ENCODE measurements at places on chromosomes 5 and 9. TPM values are rescaled to one million over a fixed set of nuclear protein-coding genes. Genes with fewer than 3 reads are reported as not detected.

DNA sequence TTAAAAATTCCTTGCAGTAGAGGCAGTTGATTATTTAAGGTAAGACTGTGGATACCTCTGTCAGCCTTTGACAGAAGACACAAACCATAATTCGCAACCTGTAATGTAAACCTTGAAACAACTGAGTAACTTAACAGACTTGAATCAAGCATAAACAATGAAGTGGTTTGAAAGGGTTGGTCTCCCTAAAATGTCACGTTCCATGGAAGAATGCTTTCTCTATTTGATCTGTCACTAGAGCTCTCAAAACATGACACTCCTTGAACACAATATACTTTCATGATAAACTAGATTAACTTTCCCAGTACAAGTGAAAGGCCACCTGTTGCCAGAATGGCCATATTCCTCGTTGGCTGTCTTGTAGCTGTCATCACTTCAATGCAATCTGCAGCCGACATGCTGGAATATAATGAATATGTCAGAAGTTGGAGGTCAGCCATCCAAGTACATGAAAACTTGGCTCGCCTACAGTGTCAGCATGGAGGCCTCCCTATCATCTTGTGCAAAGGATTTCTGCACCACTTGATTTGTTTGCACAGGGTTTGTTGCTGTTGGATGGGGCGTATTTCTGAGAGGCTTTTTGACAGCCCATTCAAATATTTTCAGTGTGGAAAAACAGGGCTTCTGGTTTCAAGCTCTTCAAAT, 228.0 kb downstream of the TLE4 start:
- DNase-seq = no peak
- H3K27me3 ChIP-seq = no peaks in the 10 kb centered on the region
- no peak overlapping the region for H3K4me3 ChIP-seq

GRCh38 chr5:166342402-166342801, 1949.0 kb upstream of the WWC1 start:
- no peaks in the 10 kb centered on the region for H3K27me3 ChIP-seq
- H3K4me3 ChIP-seq = no peak overlapping the region
- H3K27ac ChIP-seq = no peak overlapping the region
- H3K4me1 ChIP-seq = no peaks in the 10 kb centered on the region
- no peaks in the 10 kb centered on the region for H3K36me3 ChIP-seq
- DNase-seq = no peak

FCHO2 gene
- 30.9 TPM for total RNA-seq

PDCD1LG2 gene
- 1.0 TPM for total RNA-seq

DNA sequence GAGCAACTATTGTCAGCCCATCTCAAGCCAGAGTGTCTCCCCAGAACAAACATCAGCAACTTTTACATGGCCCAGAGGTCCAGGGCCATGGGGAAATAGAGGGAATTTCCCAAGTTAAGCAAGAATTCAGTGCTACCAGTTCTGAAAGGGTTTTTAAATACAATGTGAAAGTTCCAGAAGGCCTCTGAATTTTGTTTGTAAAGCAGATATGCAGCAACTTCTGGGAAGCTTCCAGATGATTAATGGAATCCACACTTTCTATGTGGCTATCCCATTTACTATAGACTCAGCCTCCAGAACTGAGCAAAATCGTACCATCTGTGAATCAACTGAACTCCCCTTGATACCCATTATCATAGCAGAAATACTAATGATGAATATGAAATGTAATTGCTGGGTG, 93.8 kb downstream of the FEM1C start:
- no peaks in the 10 kb centered on the region for H3K27me3 ChIP-seq
- no peaks in the 10 kb centered on the region for H3K36me3 ChIP-seq
- no peak for DNase-seq
- peak overlapping the region; percentile 67 for H3K27ac ChIP-seq
- no peak overlapping the region for H3K4me3 ChIP-seq

GGTA1 gene
- 0.94 TPM for total RNA-seq

- no peak for DNase-seq
- H3K4me3 ChIP-seq = no peak overlapping the region
- H3K4me1 ChIP-seq = no peaks in the 10 kb centered on the region
- H3K27me3 ChIP-seq = no peaks in the 10 kb centered on the region
Observed at GRCh38 chr5:55694152-55694830, 17.8 kb downstream of the SLC38A9 start.

DMGDH gene
- total RNA-seq = 0.30 TPM

- H3K4me1 ChIP-seq = no peaks in the 10 kb centered on the region
- no peaks in the 10 kb centered on the region for H3K36me3 ChIP-seq
- H3K4me3 ChIP-seq = no peak overlapping the region
- DNase-seq = no peak
- no peaks in the 10 kb centered on the region for H3K27me3 ChIP-seq
Observed at GRCh38 chr5:135429301-135430134, 17.6 kb downstream of the DCANP1 start.

NUP188 gene
- 26.8 TPM for total RNA-seq

DNA sequence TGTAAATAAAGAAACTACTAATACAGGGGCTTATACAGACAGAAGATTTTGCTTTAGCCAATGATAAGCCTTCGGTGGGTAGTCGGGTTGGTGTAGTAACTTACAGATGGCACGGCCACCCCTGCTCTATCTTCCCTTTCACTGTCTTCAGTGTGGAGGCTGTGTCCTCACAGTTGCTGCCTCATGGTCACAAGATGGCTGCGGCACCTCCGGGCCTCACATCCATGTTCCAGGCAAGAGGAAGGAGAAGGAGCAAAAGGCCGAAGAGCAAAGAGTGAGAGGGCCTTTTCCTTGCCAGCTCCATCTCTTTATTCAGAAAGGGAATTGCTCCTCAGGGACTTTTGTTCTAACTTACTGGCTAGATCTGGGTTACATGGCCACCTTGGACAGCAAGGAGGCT, 22.2 kb upstream of the IER5L start:
- H3K4me3 ChIP-seq = no peak overlapping the region
- no peak for DNase-seq
- H3K27me3 ChIP-seq = no peaks in the 10 kb centered on the region
- H3K27ac ChIP-seq = no peak overlapping the region

DNA sequence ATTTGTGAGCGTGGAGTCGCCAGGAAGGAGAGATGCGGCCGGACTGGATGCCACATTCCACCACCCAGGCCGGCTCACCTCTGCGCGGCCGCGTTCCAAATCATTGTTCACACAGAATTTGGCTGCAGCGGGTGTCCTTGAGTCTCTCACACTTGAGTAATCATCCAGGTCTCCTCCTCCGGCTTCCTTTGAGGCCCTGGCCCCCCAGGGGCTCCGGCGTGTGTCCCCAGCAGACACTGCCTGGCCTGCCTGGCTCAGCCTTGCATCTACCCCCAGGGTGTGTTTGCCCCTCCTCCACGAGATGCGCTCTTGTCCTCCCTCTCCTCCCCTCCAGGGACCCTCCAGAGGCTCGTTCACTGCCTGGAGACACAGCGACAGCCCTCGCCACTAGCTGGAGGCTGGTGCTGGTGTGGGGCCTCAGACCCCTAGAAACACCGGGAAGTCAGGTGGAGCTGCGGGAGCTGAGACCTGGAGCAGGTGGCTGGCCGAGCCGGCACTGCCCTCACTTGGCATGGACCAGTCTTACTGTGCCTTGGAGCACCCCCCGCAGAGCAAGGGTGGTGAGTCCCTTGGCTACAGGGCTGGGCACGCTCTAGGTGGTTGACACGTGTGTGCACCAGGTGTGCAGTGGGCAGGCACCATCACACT, 7.0 kb upstream of the SLC9A3 start:
- no peak overlapping the region for H3K27ac ChIP-seq
- no peak for DNase-seq
- H3K27me3 ChIP-seq = peaks cover 45% of the 10 kb centered on the region
- H3K4me3 ChIP-seq = no peak overlapping the region
- no peaks in the 10 kb centered on the region for H3K36me3 ChIP-seq

DNA sequence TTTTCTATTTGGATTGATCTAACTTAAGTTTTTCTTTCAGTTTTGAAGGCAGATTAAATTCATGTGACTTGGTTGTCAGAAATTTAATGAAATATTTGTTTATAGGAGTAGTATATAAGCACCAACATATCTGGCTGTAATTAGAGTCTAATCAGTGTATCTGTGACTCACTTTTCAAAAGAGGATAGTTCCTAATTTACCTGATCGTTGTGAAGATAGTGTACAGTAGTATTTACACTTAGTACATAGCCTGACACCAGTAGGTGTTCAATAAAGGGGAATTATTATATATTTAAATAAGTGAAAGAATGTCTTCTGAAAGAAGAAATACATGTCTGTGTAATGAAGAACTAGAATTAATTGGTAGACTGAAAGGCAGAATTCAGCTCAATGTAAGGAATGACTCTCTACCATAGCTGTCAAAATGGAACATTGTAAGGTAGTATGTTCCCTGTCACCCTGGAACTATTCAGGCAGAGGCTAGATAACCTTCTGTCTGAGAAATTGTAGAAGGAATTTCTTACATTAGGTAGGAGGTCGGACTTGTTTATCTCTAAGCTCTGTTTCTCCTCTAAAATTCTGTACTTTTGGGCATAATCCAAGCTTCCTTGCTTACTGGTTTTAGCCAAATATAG, 8.6 kb downstream of the TGFBR1 start:
- H3K27ac ChIP-seq = no peak overlapping the region
- H3K36me3 ChIP-seq = no peaks in the 10 kb centered on the region
- no peak for DNase-seq
- H3K4me1 ChIP-seq = no peaks in the 10 kb centered on the region

- H3K36me3 ChIP-seq = no peaks in the 10 kb centered on the region
- H3K4me1 ChIP-seq = no peaks in the 10 kb centered on the region
- no peak overlapping the region for H3K27ac ChIP-seq
- no peaks in the 10 kb centered on the region for H3K27me3 ChIP-seq
Observed at GRCh38 chr5:73273379-73274050, 100.5 kb downstream of the TMEM174 start.

DNA sequence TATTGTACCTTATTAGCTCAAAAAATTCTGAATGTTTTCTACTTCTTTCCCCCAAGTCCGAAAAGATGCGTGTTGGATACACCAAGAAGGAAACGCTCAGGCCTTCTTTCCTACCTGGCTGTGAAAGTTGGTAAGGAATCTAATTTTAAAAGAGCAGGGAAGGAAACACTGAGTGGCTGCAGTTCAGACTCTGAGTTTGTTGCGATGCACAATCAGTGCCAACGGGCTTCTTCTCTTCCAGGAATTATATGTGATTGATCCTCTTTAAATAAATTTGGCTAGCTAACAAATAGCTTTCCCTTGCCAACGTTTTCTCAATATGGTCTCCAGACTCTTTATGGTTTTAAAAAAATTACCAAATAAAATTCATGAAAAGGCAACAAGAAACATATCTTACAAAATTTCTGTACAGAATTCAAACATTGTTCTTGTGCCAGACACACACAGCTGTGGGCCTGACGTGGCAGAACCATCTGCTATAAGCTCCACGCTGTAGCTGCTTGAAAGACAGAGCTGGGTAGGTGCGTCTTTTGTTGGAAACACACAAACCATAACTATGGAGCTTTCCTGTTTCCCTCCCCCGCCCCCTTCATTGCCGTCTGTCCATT, 493.1 kb downstream of the ZNF608 start:
- no peaks in the 10 kb centered on the region for H3K36me3 ChIP-seq
- H3K4me3 ChIP-seq = no peak overlapping the region
